ENCODE measurements at places on chromosomes 2 and 18. TPM values are rescaled to one million over a fixed set of nuclear protein-coding genes. Genes with fewer than 3 reads are reported as not detected.

GRCh38 chr18:31149351-31149750, 13.3 kb downstream of the DSC1 start:
- no peak for DNase-seq
- no peaks in the 10 kb centered on the region for H3K4me1 ChIP-seq
- H3K27me3 ChIP-seq, result no peaks in the 10 kb centered on the region
- no peak overlapping the region for H3K4me3 ChIP-seq

- no peak overlapping the region for H3K4me3 ChIP-seq
- no peaks in the 10 kb centered on the region for H3K27me3 ChIP-seq
- H3K27ac ChIP-seq, result no peak overlapping the region
- H3K4me1 ChIP-seq, result no peaks in the 10 kb centered on the region
Measured at GRCh38 chr18:64244571-64244970, 95.7 kb upstream of the LINC00305 start.

DNA sequence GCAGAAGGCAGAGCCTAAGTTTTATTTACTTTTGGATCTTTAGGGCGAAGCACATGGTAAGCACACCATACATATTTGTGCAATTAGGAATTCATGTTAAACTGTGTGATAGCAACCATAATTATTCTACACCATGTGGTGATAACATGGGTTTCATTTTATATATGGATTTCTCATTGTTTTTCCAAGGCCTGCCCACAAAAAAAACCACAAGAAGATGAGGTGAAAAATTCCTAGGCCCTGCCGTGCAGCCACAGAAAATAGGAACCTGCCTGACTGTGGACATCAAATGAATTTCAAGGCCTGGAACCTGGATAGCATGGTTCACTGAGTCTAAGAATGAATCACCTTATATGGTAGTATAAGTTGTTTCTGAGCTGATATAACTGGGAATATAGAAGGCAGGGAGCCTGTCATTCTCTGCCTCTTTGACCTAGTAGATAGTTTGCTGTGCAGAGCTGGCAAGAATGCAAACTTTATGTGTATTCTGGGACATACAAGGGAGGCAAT, 22.4 kb upstream of the SSB start:
- no peak overlapping the region for H3K4me3 ChIP-seq
- H3K36me3 ChIP-seq, result no peaks in the 10 kb centered on the region
- no peaks in the 10 kb centered on the region for H3K27me3 ChIP-seq

GRCh38 chr2:190410166-190410565, 2.0 kb downstream of the MFSD6 start:
- peaks cover 18% of the 10 kb centered on the region for H3K27me3 ChIP-seq
- no peak for DNase-seq
- H3K4me1 ChIP-seq, result peaks cover 3% of the 10 kb centered on the region
- no peaks in the 10 kb centered on the region for H3K36me3 ChIP-seq

DNA sequence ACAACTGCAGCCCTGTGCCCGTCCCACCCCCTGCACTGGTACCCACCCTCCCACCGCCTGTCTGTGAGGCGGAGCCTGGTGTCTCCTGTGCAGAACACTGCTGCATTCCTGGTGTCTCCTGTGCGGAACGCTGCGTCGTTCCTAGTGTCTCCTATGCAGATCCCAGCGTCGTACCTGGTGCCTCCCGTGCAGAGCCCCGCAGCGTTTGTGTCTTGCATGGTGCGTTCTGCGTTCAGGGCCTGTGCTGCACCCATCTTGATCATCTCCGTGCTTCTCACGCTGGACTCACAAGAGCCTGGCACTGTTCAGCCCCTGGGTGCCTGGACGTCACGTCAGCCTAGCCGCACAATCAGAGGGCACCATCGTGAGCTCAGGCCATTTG, 248.6 kb upstream of the SALL3 start:
- no peaks in the 10 kb centered on the region for H3K4me1 ChIP-seq
- H3K27ac ChIP-seq, result no peak overlapping the region
- H3K36me3 ChIP-seq, result no peaks in the 10 kb centered on the region
- DNase-seq, result no peak
- no peak overlapping the region for H3K4me3 ChIP-seq

DNA sequence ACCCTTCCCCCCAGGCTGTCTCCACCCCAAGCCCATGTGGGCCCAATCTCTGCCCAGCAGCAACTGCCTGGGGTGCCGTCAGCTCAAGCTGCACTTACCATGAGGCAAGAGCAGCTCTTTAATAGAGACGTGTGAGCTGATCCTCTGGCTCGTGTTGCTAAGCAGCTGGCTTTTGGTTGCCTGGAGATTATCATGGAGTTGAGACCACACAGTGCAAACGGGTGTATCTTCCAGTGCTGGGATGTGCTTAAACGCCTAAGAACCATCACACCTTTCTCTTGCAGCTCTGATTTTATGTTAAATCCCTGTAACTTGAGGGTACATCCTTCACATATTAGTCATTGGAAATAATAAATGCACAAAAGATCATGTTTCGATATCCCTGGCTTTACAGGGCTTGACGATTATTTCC, 271.1 kb downstream of the PRKCE start:
- peak; percentile 34 for DNase-seq
- no peak overlapping the region for H3K27ac ChIP-seq
- H3K36me3 ChIP-seq, result no peaks in the 10 kb centered on the region
- no peaks in the 10 kb centered on the region for H3K4me1 ChIP-seq

DNA sequence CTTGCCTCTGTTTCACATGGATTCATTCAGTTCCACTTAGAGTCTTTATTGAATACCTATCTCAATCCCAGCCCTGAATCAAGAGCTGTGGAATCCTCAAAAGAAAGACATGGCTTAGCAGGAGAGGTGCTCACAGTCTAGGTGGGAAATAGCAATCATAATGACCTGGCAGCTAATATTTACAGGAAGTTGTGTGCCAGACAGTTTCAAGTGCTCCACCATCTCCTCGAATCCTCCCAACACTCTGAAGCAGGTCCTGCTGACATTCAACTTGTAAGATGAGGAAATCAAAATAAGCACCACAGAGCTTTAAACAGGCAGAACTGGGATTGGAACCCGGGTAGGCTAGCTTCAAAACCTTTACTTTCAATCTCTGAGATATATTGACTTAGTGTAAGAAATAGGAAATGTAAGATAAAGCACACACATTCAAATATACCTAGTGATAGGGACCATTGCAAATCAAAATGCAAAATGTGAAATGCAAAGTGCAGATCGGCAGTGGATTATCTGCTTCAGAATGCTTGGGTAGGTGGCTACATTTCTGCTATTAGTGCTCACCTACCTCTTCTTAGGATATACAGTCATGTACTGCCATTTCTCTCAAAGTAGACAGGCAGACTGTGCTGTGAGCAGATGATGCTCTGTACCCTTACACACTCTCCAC, 182.0 kb downstream of the PRKCE start:
- no peak for DNase-seq
- no peaks in the 10 kb centered on the region for H3K27me3 ChIP-seq
- no peak overlapping the region for H3K4me3 ChIP-seq
- H3K4me1 ChIP-seq, result no peaks in the 10 kb centered on the region
- H3K36me3 ChIP-seq, result no peaks in the 10 kb centered on the region

DNA sequence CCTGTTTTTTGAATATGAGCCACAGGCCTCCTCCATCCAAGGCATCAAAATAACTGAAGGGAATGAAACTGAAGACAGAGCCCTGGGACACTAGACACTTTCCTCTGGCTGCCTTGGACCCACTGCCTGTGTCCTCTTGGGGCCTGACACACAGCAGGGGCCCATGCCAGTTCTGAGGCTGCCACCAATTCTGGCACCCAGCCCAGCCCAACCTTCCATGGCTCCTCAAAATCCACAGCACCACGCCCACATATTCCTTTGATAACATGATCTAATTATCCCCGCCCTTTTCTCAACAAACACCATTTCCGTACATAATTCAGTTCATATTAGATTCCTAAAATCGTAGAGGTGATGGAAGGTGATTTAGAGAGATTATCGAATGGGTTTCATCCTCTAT, 64.2 kb downstream of the EMX1 start:
- H3K4me1 ChIP-seq, result no peaks in the 10 kb centered on the region
- no peak for DNase-seq
- no peak overlapping the region for H3K4me3 ChIP-seq

- no peak for DNase-seq
- no peaks in the 10 kb centered on the region for H3K27me3 ChIP-seq
- peaks cover 4% of the 10 kb centered on the region for H3K4me1 ChIP-seq
- H3K27ac ChIP-seq, result no peak overlapping the region
- H3K36me3 ChIP-seq, result no peaks in the 10 kb centered on the region
Measured at GRCh38 chr2:179449010-179449409, 184.4 kb upstream of the SESTD1 start.

- H3K4me3 ChIP-seq, result no peak overlapping the region
- no peak overlapping the region for H3K27ac ChIP-seq
- no peak for DNase-seq
- H3K27me3 ChIP-seq, result no peaks in the 10 kb centered on the region
- H3K4me1 ChIP-seq, result peaks cover 16% of the 10 kb centered on the region
Measured at GRCh38 chr2:75505012-75505411, 55.7 kb downstream of the EVA1A start.

- H3K27ac ChIP-seq, result no peak overlapping the region
- no peak for DNase-seq
- no peak overlapping the region for H3K4me3 ChIP-seq
- H3K27me3 ChIP-seq, result no peaks in the 10 kb centered on the region
Measured at GRCh38 chr2:205721057-205721449, 38.8 kb downstream of the NRP2 start.

DNA sequence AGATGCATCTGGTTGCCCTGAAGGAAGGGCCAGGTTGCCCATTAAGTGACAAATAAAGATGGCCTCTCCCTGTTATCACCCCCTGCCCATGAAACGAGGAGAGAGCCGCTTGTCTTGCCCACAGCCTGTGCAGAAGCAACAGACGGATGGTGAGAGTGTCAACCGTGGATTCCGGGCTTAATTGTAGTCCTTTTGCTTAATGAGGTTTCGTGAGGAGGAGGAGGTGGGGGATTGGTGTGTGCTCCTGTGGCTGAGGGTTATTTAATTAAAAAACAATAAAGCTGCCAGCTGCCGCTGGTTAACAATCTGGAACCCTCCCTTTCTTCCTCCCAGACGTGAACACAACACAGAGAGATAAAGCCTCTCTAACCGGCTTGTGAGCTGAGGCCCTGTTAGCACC, 188.0 kb upstream of the PARD3B start:
- no peaks in the 10 kb centered on the region for H3K36me3 ChIP-seq
- no peaks in the 10 kb centered on the region for H3K4me1 ChIP-seq

- no peak overlapping the region for H3K27ac ChIP-seq
- DNase-seq, result no peak
- H3K4me1 ChIP-seq, result peaks cover 17% of the 10 kb centered on the region
- H3K4me3 ChIP-seq, result no peak overlapping the region
- H3K27me3 ChIP-seq, result no peaks in the 10 kb centered on the region
Measured at GRCh38 chr2:11177871-11178690, 22.8 kb downstream of the SLC66A3 start.

DNA sequence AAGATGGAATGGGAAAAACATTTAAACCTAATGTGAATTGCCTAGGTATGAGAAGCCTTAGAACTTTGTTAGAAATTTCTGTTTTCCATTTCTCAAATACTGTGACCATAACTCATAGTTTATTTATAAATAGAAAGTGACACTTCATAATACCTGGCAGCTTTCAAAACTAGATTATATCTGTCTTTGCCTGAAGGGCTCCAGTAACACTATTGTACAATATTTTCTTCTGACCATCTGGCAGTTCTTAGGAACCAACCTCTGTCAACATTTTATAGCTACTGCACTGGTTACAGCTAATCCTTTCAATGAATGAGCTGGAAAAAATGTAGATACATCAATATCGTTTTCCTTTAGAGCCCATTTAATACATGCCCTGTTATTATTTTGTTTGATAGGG, 237.4 kb downstream of the CAMKMT start:
- no peaks in the 10 kb centered on the region for H3K27me3 ChIP-seq
- no peak overlapping the region for H3K4me3 ChIP-seq
- no peaks in the 10 kb centered on the region for H3K36me3 ChIP-seq
- H3K27ac ChIP-seq, result no peak overlapping the region
- no peak for DNase-seq

DNA sequence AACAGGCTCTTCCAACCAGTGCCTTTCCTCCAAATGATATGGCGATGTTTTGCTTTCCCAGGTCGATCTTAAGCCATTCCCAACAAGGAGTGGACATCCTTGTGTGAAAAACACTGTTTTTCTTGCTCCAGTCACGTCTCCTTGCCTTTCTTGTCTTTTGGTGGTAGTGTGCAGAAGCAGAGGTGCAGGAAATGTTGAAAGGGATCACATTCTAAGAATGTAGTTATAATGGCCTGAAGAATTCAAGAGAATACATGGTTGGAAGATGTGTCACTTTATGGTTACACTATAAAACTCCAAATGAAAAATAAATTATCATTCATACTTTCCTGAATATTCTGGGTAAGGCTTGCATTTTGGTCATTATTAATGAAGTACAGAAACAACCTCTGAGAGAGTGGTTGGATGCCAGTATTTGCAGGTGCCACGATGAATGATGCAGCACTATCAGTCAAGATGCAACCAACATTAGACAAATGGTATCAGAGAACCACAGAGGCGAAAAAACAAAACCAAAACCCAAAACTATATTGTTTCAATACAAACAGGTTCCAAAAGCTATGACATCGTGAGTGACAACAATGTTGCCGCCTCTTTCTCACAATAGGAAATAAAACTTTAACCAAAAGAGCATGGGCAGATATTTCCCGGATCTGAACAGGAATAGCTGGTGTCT, 27.5 kb upstream of the POLE4 start:
- peaks cover 8% of the 10 kb centered on the region for H3K4me1 ChIP-seq
- no peak overlapping the region for H3K4me3 ChIP-seq
- H3K36me3 ChIP-seq, result no peaks in the 10 kb centered on the region
- no peak overlapping the region for H3K27ac ChIP-seq
- no peak for DNase-seq
- peaks cover 15% of the 10 kb centered on the region for H3K27me3 ChIP-seq

DNA sequence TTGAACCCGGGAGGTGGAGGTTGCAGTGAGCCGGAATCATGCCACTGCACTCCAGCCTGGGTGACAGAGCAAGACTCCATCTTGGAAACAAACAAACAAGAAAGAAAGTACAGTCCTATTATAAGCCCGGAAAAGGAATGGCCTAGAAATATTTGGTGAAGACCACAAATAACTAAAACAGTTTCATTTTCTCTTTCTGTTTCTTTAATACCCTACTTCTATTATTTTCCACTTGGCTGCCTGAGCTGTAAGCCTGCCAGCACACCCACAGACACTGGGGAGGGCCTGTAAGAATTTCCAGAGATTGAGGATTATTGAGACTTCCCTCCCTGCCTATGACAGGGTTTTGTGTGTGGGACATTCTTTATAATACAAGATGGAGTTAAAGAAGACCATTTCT, 188.0 kb upstream of the DCC start:
- H3K4me3 ChIP-seq, result no peak overlapping the region
- H3K27ac ChIP-seq, result no peak overlapping the region
- no peak for DNase-seq

- H3K27me3 ChIP-seq, result peaks cover 46% of the 10 kb centered on the region
- DNase-seq, result no peak
- no peak overlapping the region for H3K27ac ChIP-seq
Measured at GRCh38 chr2:206250041-206250897, 24.2 kb upstream of the ZDBF2 start.

- no peaks in the 10 kb centered on the region for H3K27me3 ChIP-seq
- H3K4me1 ChIP-seq, result no peaks in the 10 kb centered on the region
- no peaks in the 10 kb centered on the region for H3K36me3 ChIP-seq
- no peak overlapping the region for H3K4me3 ChIP-seq
- H3K27ac ChIP-seq, result no peak overlapping the region
- no peak for DNase-seq
Measured at GRCh38 chr2:229429589-229429988, 158.5 kb upstream of the PID1 start.

Gene KIDINS220
- 134 TPM for total RNA-seq

Gene SKOR2
- total RNA-seq, result not detected

Gene SPDYA
- total RNA-seq, result 0.59 TPM

Gene SERPINB2
- total RNA-seq, result 0.72 TPM

Gene NETO1
- total RNA-seq, result under 0.01 TPM

Gene DNER
- 0.36 TPM for total RNA-seq

Gene HOXD13
- not detected for total RNA-seq

Gene DYNAP
- not detected for total RNA-seq
